Hematopoietic multipotent progenitor cell treated with erythropoietin and hydrocortisone succinate and interleukin-3 and kit ligand, for 17 days (in vitro differentiated cells): ENCODE measurements at places on chromosomes 7 and 10.

DNA sequence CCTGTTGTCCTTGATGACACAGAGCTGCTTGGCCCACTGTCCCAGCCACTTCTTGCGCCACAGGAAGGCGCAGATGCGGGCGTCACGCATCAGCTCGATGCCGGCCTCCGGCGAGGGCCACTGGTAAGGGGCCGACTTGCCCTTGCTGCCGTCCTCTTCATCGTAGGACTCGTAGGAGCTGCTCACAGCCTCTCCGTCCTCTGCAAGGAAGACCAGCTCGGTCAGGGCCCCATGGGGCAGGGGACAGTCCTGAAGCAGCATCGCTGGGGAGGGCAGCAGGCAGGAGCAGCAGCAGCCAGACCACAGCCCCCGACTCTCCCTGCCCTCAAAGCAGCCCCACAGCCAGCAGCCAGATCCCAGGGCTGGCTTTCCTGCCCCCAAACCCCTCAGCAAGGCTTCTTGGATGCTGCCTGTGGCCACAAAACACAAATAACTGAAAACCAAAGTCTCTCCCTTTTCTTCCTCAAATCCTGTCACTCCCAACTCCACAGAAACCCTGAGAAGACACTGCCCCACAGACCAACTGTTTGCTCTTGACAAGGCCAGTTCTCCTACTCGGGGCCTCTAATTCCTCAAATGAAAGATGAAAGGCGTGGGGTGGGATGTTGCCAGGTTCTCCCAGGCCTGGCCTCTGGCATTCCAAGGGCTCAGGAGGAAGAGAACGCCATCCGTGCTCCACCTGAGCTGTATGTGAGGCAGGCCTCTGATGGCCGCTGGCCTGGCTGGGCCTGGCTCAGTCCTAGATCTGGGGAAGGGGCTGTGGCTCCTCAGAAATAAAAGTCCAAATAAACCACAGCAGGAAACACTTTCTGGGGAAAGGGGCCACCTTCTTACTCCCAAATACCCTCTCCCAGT, 76.7 kb downstream of the VWA2 start:
- no peak for DNase-seq

DNA sequence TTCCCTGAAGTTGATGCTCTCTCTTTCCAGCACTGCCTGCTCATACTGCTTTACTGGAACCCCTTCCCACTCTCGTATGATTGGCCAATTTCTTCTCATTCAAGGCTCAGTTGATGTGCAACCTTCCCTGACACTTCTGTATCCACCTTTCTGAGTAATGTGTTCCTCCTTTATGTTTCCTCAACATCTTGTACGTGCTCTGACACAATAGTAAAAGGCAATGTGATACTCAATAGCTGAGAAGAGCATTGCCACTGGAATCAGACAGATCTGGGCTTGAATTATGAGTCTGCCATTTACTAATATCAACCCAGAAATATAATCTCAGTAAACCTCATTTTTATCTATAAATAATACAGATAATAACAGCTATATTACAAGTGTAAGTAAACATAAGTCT, 34.7 kb downstream of the ARL4A start:
- peak; percentile 45 for DNase-seq

GRCh38 chr10:16521311-16522016, at the start of gene C1QL3:
Gene C1QL3, minus strand, starts transcription at chr10:16521879. Its CDS starts 814 bp downstream, at chr10:16521065.
- DNase-seq = no peak

DNA sequence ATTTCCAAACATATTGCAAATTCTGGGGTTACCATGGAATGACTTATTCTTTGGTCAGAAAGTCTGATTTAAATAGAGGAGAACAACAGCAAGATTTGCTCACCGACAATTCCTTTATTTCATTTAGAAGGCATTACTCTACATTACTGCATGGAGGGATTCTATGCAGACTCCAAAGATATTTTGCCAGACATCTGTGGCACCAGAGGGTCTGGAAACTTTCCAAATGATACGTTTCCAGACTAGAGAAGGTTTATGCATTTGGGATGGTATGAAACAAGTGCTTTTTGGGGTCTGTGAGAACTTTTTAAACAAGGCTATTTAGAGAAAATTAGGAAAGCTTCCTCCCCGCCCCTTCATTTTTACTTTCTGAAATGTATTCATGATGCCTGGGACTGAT, 125.3 kb downstream of the SAMD9 start:
- DNase-seq = no peak

DNA sequence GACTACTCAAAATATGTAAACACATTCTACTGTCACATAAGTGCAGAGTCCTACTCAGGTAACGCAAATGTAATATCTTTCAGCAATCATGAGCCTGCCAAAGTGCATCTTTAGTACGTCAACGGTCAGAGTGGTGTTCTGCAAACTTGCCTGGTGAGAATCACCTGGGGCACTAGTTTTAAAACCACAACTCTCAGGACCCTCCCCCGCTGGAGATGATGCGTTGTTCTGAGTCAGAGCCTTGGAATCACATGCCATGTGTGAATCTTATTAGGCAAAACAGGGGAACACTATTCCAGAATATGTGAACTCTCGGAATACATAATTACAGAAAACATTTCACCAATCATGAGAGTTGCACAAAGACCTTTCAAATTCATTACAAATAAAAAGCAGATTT, 115.7 kb downstream of the TPK1 start:
- DNase-seq = no peak

DNA sequence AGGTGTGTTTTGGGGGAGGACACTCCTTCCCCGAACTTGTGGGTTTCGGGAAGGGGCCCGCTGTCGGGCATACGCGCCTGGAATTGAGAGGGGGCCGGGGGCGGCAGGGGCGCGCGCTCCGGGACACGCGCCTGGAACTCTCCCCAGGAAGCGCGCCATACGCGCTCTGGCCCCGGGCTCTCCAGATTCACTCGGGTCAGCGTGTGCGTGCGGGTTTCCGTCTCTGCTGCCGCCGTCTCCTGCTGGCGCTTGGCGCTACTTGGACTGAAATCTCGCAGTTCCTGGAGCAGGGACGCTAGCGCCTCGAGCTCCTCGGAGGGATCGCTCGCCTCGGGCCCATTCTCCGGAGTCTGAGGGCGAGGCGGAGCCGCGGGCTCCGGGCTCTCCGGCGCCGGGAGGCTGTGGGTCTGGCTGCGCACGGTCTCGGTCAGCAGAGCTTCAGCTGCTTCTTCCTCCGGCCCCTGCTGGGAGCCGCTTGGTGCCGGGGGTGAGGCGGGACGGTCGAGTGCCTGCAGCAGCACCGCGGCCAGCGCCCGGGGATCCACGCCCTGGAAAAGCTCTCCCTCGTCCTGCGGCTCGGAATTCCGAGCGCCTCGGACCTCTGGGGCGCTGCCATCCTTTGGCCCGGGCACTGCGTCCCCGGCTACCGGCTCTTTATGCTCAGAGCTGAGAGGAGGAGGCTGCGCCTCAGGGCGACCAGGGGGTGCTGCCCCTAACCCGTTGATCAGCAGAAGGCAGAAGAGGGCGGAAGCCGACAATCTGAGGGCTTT, 1.1 kb downstream of the VGF start:
- no peak for DNase-seq

DNA sequence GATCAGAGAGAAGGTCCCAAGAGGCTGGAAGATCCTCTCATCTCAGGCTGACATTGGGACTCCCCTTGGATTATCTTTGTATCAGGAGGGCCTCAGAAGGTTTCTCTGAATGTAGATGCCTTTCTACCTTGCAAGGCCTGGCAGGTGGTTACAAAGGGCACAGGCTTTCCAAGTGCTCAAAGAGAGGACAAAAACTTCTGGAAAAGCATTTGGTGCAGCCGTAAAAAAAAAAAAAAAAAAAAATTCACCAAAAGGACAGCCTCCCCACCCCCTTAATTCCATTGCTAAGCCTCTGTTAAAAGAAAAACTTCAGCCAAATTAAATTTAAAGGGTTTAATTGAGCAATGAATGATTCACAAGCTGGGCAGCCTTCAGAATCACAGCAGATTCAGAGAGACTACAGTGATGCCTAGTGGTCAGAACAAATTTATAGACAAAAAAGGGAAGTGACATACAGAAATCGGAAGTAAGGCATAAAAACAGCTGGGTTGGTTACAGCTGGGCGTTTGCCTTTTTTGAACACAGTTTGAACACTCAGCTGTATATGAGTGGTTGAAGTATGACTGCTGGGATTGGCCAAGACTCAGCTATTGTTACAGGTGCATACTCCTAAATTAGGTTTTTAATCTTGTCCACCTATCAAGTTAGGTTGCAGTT, 42.5 kb upstream of the LRGUK start:
- DNase-seq = no peak

DNA sequence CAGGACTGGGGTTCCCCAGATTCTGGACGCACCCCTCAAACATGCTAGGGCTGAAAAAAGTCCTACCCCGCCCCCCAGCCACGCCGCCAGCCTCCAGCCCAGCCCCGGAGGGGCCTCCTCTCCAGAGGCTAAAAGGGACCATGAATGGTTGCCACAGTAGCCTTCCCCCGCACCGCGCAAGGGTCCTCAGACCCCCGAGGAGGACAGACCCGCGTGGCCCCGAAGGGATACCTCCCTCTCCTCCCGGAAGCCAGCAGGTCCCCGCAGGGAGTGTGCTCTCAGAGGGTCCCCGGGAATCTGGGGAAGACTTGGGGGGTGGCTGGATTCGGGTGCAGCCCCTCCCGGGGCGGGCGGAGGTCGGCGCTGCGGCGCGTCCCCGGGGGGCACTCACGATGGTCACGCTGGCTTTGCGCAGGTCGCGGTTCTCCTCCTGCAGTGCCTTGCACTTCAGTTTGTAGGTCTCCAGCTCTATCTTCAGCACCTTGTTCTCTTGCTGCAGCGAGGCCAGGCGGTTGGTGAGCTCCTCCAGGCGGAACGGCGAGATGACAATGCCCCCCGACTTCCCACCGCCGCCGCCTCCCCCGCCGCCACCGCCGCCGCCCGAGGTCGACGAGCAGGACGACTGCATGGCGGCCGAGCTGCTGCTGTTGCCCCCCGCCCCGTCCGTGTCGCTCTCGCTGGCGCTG, 482 bp downstream of the CCDC6 start:
- DNase-seq = no peak

DNA sequence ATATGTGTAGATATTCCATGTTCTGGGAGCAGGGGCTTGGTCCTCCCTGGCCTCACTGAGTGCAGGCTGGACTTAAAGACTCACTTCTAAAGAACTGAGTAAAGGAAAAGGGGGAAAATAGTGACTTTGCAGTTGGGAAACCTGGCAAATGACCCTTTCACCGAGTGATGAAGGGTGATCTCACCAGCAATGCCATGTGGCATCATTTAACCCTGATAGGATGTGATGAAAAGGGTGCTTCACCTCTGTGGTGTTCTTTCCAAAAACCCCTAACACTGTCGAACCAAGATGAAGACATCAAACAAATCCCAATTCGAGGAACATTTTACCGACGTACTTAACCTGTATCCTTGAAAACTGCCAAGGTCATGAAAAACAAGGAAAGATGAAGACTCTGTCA, 71.9 kb downstream of the AOAH start:
- no peak for DNase-seq

- DNase-seq = no peak
These were observed 29.2 kb upstream of the RTKN2 start for GRCh38 chr10:62297857-62298256.

GRCh38 chr10:119319161-119319919, 112.0 kb downstream of the GRK5 start:
- DNase-seq = no peak

GRCh38 chr7:113805976-113806375, 112.8 kb downstream of the PPP1R3A start:
- no peak for DNase-seq

GRCh38 chr10:78597796-78598555, 470.8 kb upstream of the ZMIZ1 start:
- no peak for DNase-seq

DNA sequence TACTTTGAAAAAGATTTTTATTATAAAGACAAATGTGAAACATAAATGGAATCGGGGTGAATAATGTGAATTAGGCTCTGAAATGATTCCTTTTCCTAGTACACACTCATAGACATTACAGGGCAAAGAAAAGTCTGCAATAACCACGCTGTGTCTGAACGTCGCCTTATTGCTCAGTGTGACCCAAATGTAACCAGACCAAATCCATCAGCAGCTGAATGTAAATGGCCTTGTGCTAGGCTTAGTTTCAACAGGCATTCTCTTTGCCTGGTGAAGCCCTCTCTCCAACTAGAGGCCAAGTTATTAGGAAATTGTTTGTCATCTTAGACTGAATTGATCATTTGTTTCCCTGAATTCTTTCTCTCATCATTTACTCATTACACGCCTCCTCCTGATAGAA, 225.5 kb downstream of the CHCHD3 start:
- DNase-seq = no peak

DNA sequence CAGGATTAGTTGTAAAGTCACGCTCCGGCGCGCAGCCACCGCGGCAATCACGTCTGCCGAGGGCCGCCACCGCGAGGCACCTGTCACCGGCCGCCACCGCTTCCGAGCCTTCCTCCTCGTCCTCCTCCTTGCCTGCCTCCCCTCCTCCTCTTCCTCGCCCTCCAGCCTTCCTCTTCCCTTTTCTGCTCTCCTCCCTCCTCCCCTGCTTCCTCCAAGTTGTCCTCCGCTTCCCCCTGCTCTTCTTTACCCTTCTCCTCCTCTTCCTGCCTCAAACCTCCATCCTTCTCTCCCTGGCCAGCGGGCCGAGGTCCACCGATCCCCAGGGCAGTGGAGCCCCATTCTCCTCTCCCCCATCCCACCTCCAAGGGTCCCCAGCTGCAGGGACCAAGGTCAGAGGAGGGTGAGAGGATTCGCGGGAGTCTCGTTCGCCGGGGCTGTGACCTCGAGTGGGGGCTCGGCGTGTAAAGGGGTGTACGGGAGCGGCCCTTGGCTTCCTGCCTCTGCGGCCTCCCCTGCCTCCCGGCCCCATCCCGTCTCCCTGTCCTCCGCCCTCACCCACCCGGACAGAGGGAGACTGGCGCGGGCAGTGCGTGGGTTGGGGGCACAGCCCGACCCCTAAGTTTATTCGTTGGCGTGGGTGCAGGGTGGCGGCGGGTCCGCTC, 89.5 kb upstream of the PAX2 start:
- DNase-seq = no peak

GRCh38 chr7:138738551-138739335, 37.6 kb upstream of the SVOPL start:
- peak; percentile 75 for DNase-seq

- DNase-seq = no peak
These were observed 114.4 kb upstream of the AOAH start for GRCh38 chr7:36838616-36839225.

GRCh38 chr7:130071701-130072622, 1.6 kb downstream of the KLHDC10 start:
- DNase-seq = peak; percentile 91

- DNase-seq = no peak
These were observed 82.1 kb downstream of the CPEB3 start for GRCh38 chr10:92208736-92209135.

- DNase-seq = no peak
These were observed 222.2 kb downstream of the NEBL start for GRCh38 chr10:20674926-20675325.

DNA sequence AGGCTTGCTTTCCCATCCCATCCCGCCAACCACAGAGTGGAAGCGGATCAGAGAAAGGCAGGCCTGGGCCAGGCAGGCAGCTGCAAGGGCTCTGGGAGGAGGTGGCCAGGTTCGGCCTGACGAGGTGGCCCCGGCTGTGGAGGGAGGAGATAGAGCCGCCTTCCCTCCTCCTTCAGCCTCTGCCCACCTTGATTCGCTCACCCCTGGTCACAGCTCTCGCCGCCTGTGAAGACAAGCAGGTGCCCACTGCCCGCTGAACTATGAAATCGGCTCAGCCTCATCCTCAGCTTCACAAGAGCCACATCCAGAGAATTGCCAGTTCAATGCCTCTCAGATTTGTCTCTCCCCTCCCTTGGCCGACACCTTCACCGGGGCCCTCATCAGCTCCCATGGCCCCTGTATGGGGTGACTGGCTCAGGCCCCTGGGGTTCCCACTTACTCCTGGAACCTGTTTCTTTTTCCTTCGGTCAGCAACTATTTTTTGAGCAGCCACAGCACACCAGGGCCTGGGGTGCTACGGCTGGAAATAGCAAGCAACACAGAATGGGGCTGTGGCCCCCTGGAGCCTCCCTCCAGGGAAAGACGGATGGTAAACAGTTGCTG, 80.0 kb upstream of the CHST15 start:
- no peak for DNase-seq
